ENCODE measurements at places on chromosomes 5 and 9. TPM values are rescaled to one million over a fixed set of nuclear protein-coding genes. Genes with fewer than 3 reads are reported as not detected.

Gene TPPP
- total RNA-seq: 0.19 TPM

Gene PPP3R2
- total RNA-seq: not detected

Gene CDKN2B-AS1
- total RNA-seq: 3.7 TPM

Gene C9
- total RNA-seq: 0.28 TPM

Gene ARID3C
- under 0.01 TPM for total RNA-seq

Gene GPR150
- 2.5 TPM for total RNA-seq

Gene LCN15
- not detected for total RNA-seq

Gene FAM221B
- not detected for total RNA-seq

Gene PROB1
- total RNA-seq: 1.2 TPM

Gene EFCAB9
- not detected for total RNA-seq

Gene DRD1
- not detected for total RNA-seq

Gene INSL4
- total RNA-seq: not detected

Gene PCDHB13
- 1.1 TPM for total RNA-seq

Gene NPR3
- 102 TPM for total RNA-seq

Gene CATSPER3
- not detected for total RNA-seq

Gene C9orf85
- 17.2 TPM for total RNA-seq

Gene TMC1
- total RNA-seq: under 0.01 TPM
